Vagina (tissue), 2 donors: ENCODE measurements at places on chromosomes 16 and 17. TPM values are rescaled to one million over a fixed set of nuclear protein-coding genes. Genes with fewer than 3 reads are reported as not detected.

Gene CDK3
- 3.2 TPM for total RNA-seq

DNA sequence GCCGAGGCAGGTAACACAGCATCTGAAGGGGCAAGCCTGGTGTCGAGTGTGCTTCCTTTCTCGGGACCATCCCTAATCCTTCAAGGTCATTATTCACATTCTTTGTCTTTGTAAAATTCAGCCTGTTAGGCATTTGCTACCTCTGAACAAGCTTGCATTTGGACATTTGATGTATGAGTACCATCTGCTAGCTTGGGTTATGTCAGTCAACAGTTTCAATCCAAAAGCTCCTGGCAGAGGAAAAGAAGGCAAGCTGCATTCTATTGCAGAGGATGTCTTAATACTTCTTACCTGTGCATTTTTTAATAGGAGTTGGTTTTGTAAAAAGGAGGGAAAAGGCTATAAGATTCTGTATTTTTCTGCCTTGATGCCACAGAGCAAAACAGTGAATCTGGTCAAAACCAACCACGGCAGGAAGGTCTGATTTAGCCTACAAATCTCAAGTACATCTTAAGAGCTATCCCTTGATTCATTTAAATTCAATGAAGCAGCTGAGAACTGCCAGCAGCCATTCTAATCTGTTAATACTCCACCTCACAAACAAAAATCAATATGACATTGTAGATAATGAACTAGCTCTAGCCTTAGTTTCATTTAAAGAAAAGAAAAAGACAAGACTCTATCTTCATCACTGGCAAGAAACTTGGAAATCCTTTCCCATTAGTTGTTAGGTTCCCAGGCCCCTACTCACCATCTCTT, 39.0 kb downstream of the TEX2 start:
- DNase-seq = no peak
- no peak overlapping the region for H3K27ac ChIP-seq
- H3K4me1 ChIP-seq = peaks cover 23% of the 10 kb centered on the region
- no peaks in the 10 kb centered on the region for H3K36me3 ChIP-seq

- H3K4me3 ChIP-seq = no peak overlapping the region
- peaks cover 36% of the 10 kb centered on the region for H3K4me1 ChIP-seq
- no peaks in the 10 kb centered on the region for H3K36me3 ChIP-seq
Observed at GRCh38 chr17:57855391-57856035, 5.7 kb upstream of the MRPS23 start.

- peak within 1 kb of the TSS; percentile 38 for H3K27ac ChIP-seq
- peaks cover 7% of the 10 kb centered on the region for H3K36me3 ChIP-seq
- DNase-seq = no peak
Observed at GRCh38 chr16:67199011-67199807, at the start of gene ELMO3. TSS of gene ELMO3 (plus strand) at chr16:67199131. CDS start at chr16:67199327, 196 bp downstream.

DNA sequence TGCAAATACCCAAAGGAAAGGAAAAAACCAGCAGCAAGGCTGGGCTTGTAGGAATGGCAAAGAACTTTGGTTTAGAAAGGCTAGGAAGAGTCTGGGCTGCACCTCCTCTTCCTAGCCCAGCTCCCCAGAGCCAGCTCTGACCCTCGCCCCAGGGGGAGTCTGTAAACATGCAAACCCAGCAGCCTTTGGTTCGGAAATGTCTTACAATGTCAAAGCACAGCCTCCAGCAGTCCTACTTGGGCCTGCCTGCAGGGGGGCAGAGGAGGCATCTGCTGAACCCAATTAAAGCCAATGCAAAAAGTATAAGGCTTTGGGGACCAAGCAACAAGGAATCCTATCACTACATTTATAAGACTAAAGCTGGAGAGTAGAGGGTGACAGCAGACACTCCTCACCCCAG, 5.0 kb upstream of the FTSJ3 start:
- no peak for DNase-seq
- H3K27ac ChIP-seq = no peak overlapping the region
- no peak overlapping the region for H3K4me3 ChIP-seq
- H3K36me3 ChIP-seq = no peaks in the 10 kb centered on the region
